ENCODE measurements at places on chromosomes 3 and 15.
A peak's percentile ranks its signal among the peaks of the same experiment; 100 is the strongest.

DNA sequence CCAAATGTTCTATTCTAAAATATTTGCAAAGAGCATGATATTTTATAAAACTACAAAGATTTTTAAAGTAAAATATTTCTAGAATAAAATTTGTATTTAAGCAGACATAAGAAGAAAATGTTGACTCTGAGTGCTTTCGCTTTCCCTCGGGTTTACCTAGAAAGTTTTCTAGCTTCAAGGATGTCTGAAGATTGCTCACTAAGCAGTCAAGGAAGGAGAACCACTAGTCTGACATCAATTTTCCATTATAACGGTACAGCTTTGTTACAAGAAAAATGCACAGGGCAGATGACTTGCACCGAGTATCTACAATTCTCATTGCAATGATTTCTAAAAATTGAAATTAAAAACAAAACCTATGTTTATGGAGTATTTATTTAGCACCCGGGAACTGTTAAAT is 14.2 kb downstream of the GPR15 start:
- no peak for DNase-seq

- DNase-seq = peak; percentile 64
Observed at GRCh38 chr3:108552267-108553159, 36.7 kb downstream of the CIP2A start.

- no peak for DNase-seq
Observed at GRCh38 chr3:17204049-17204650, 319.4 kb downstream of the PLCL2 start.

DNA sequence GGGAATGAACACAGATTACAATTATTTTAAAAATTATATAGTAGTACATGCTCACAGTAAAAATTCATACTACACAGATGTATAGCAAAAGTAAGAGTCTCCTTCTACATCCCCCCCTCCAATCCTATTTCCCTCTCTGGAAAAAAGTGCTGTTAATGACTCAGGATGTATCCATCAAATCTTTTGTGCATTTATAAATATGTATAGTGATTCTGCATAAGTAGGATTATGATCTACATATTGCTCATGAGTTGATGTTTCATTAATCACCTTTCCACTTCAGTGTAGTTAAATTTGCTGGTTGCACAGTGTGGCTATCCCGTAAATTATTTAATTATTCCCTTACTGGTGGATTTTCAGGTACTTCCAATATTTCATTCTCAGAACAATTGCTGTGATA is 25.3 kb downstream of the ARL14 start:
- DNase-seq = no peak

DNA sequence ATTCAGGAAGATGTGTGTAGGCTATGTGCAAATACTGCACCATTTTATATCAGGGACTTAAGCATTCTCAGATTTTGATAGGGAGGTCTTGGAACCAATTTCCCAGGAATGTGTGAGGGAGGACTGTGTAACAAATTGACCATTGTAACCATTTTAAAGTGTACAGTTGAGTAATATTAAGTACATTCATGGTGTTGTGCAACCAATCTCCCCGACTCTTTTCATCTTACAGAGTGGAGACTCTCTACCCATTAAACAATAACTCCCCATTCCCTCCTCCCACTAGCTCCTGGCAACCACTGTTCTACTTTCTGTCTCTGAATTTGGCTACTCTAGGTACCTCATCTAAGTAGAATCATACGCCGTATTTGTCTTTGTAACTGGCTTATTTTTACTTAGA is 5.1 kb downstream of the RCN2 start:
- DNase-seq = no peak
